Stimulated activated CD8-positive, alpha-beta memory T cell treated with anti-CD3 and anti-CD28 coated beads, Interleukin-4, amount 100 ng/mL, for 24 hours (primary cell): ENCODE measurements at places on chromosomes 13 and 19.

- DNase-seq, result no peak
Observed at GRCh38 chr13:103676329-103676728, 610.1 kb upstream of the SLC10A2 start.

- DNase-seq, result no peak
Observed at GRCh38 chr13:91896547-91896946, 498.1 kb downstream of the GPC5 start.

DNA sequence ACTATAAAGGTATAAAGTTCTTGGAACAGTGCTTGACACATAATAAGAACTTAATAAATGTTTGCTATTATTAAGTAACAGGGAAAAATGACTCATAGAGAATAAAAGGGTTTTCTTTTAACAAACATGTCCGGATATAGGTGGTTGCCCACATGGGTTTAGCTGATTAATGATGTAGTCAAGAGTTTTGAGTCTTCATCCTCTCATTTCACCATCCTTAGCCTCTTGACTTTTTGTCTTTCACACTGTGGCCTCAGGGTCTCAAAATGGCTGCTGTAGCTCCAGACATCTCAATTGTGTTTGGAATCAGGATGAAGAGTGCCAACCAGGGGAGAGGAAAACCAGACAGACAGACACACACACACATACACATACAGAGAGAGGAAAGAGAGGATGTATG, 97.9 kb downstream of the HSPH1 start:
- no peak for DNase-seq

GRCh38 chr13:85383291-85383690, 415.9 kb downstream of the SLITRK6 start:
- DNase-seq, result no peak

GRCh38 chr13:73815796-73816195, 318.4 kb downstream of the KLF12 start:
- no peak for DNase-seq

GRCh38 chr13:48892053-48892687, 83.5 kb upstream of the FNDC3A start:
- DNase-seq, result no peak

GRCh38 chr13:76991432-76991795, 467 bp upstream of the CLN5 start:
- peak; percentile 64 for DNase-seq

- DNase-seq, result no peak
Observed at GRCh38 chr13:43985422-43986072, 105.8 kb downstream of the LACC1 start.

- no peak for DNase-seq
Observed at GRCh38 chr19:6417713-6418561, 6.7 kb downstream of the KHSRP start.

GRCh38 chr13:108283110-108283509, 13.6 kb downstream of the TNFSF13B start:
- DNase-seq, result no peak

DNA sequence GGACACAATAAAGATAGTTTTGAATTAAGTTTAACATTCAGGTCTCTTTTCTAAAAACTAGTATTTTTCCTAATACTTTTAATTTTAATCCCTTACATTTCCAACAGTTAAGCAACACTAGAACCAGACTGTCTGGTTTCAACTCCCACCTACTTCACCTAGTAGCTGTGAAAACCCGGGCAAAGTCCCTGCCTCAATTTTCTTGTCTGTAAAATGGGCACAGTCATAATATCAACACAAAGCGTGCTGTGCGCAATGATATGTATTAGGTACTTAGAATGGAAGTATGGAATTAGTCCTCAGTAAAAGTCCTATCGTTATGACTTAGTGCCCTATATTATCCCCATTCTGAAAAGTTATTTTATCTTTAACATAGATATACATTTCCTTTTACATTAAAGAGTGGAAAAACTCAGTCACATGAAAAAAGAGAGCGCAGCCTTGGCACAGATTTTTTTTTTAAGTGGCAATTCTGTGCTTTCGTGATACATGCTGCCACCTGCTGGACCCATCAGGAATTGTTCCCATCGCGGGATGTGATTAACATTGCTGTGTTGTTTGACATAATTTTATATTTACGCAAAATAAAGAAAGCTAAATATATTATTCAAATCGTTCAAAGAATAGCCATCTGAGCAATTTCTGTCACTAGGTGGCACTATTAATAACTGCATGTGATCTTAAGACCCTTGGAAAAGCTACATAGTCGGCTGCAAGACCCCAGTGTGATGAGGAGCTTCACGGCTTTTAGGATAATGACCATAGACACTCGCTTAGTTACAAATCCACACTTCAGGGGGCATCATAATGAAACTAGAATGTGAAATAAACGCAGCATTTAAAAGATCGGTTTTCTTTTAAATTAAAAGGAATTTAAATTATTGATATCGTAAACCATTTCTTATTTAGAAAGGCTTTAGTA, 59.9 kb downstream of the LIG4 start:
- DNase-seq, result peak; percentile 37

- DNase-seq, result no peak
Observed at GRCh38 chr13:98875146-98875729, 102.6 kb downstream of the DOCK9 start.

DNA sequence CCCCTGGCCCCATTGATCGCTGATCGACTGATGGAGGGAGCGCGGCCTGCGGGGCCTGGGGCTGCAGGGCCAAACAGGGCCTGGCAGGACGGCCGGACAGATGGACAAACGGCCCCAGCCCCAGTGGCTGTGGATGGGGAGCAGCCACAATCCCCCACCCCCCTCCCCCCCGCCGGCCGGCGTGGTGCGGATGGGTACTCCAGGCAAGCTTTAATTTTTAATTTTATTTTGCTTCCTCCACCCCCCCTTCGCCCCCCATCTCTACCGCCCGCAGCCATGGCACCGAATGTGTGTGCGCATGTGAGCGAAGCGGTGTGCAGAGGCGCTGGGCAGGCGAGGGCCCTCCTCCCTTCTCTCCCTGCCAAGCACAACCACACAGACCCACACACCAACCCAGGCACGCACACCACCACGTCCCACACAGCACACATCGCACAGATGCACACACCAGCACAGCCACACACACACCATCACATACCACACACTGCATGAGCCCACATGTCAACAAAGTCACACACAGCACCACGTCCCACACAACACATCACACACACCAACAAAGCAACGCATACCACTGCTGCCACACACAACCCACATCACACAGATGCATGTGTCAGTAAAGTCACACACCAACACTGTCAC, 12.4 kb downstream of the ERFL start:
- DNase-seq, result no peak

- DNase-seq, result no peak
Observed at GRCh38 chr19:44809577-44810233, 802 bp downstream of the BCAM start.

DNA sequence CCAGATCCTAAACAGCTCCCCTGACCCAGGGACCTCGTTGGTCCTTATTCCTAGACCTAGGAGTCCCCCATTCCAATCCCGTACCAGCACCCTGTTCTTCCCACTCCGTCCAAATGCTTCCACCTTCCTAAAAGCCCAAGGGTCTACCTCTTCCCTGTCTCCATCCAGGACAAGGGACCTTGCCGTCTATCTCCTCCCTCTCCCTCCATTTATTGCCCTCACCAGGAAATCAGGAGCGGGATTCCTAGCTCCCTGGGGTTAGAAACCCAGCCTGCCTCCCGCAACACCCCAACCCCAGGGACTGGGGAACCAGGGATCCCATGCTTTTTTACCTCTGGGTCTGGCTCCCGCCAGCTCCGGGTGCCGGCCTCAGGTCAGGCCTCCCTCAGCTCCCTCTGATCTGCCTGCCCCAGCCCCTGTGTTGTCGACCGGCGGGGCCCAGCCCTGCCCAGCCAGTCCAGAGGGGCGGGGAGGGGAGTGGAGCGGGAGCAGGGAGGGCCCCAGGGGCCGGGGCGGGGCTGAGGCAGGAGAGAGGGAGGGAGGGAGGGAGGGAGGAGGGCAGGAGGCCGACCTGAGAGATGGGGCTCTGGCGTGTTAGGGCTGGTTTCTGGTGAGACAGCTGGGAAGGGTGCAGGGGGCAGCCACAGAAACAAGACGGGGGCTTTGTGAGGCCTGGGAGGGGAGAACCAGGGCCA, at the start of gene B3GNT8:
TSS of gene B3GNT8 (minus strand) at position 423 of the 695 bp plus-strand sequence. CDS start 596 bp downstream, outside the sequence.
- DNase-seq, result peak; percentile 36

- DNase-seq, result no peak
Observed at GRCh38 chr13:110239280-110240125, 67.5 kb downstream of the COL4A1 start.

- DNase-seq, result no peak
Observed at GRCh38 chr19:49651029-49651819, 9.2 kb downstream of the SCAF1 start.

GRCh38 chr13:21905486-21905885, 234.6 kb downstream of the FGF9 start:
- DNase-seq, result no peak

DNA sequence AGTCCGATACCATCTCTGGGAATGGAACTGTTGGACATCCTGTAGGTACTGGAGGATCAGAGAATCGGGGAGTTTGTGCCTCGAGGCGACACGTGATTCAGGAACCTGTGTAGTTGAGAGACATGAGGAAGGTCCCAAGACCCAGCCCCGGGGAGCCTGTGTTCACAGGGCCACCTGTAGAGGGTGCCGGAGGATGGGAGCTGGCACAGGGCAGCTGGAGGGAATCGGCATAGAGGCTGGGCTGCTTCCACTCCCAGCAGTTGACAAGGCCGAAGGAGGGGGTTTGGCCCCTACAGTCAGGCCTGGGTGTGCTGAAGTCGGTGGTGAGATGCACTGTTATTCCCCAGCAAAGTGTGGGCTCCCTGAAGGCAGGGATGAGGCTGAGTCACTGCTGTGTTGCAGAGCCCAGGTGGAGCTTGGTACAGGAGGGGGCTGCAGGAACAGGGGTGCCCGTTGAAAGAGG, 2.5 kb upstream of the ISYNA1 start:
- no peak for DNase-seq

DNA sequence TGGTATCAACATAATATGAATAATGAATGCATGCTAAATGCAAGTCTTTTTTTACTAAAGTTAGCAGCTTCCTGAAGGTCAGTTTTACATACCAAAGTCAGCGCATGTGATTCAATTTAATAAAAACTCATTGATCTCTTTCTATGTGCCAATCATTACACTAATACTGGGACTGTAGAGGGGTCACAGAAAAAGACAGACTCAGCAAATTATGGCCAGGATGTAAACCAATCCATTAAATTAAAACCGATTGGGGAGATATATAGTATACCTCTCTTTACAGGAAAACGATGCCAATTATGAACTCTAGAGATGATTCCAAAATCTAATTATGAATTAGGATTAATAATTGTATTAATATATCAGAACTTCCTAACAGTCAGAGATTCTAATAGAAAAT, 624.4 kb upstream of the PCDH20 start:
- no peak for DNase-seq

- DNase-seq, result no peak
Observed at GRCh38 chr19:38290631-38291147, 13.4 kb upstream of the C19orf33 start.
